ENCODE measurements at places on chromosomes 1 and 21.

DNA sequence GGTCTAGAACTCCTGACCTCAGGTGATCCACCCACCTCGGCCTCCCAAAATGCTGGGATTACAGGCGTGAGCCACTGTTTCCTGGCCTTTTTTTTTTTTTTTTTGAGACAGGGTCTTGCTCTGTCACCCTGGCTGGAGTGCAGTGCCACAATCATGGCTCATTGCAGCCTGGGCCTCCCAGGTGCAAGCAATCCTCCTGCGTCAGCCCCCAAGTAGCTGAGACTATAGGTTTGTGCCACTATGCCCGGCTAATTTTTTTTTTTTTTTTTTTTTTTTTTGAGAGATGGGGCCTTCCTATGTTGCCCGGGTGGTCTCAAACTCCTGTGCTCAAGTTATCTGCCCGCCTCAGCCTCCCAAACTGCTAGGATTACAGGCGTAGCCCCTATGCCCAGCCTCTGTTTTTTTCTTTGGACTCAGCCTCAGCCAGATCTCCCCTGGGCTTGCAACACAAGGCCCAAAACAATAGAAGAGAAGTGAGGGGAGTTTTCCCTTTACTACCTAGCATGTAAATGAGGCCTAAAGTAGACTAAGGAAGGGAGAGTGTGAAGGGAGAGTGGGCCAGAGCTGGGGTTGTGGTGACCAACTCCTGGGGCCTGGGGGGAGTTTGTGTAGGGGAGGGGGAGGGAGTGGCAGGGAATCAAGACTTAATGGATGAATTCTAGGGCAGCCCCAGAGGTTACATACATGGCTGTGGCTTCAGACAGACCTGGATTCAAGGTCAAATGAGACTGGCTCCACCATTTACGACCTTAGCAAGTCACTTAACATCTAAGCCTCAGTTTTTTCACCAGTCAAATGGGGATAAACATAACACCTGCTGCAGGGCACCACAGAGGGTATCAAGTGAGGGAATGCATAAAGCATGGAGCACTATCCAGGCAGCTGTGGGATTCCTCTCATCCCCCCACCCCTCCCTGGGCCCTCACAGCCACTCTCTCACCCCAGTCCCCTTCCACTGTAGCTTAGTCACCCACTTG lies 1.6 kb upstream of the CD52 start:
- DNase-seq = peak; percentile 47

GRCh38 chr1:198258491-198258890 lies 101.7 kb downstream of the NEK7 start:
- no peak for DNase-seq

- no peak for DNase-seq
Measured at GRCh38 chr1:211885747-211886522, 55.4 kb upstream of the LPGAT1 start.

DNA sequence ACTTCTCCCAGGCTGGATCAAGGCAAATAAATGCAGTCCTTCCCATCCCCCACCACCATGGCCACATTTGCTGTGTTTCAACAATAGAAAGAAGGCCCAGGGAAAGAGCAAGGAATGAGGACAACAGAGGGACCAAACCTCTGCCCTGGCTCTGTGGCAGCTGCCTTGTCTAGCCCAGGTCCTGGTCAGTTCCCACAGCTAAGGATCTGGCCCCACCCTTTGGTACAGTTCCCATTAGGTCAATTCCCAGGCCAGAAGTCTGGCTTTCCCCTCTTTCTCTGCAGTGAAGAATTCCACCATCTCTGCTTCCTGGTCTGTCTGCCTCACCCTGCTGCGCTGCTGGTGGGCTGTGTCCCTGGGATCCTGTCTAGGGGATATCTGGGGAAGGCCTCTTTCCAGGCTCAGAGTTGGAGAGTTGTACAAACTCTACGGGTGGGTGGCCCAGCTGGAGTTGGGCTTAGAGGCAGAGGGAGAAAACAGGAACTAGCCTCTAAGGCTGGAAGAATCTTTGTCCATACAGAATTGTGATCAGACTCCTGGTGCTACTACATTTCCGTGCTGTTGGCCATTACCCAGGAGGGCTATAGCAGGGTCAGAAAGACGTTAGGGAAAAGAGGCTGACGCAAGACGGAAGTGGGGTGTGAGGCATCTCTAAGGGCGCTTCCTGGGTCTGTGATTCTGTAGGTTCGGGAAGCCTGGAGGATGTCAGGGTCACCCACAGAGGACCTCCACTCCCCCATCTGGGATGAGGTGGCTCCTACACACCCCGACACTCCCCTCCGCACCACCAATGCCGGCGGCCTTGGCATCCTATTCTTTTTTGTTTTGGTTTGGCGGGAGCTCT lies 953 bp upstream of the NDUFS2 start:
- no peak for DNase-seq

- no peak for DNase-seq
Measured at GRCh38 chr1:183898001-183898396, 93.1 kb downstream of the RGL1 start.

- DNase-seq = no peak
Measured at GRCh38 chr1:161408429-161409052, 40.9 kb upstream of the CFAP126 start.

- no peak for DNase-seq
Measured at GRCh38 chr1:43509740-43510375, 20.8 kb upstream of the PTPRF start.

DNA sequence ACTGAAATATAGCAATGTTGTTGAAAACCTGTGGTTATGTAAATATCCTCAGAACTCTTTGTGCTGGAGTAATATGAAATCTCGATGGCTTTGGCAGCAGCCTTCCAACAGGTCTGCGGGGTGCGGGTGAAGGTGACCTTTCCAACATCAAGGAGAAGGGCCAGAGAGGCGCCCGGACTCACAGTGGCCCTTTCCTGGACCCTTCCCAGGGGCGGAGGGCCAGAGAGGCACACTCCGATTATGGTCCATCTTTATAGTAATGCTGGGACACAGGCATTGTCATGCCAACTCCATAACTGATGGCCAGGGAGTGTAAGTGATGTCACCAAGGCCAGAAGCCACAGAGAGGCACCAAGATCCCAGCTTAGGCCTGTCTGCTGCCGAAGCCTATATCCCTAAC lies 18.1 kb downstream of the SLC37A1 start:
- no peak for DNase-seq

DNA sequence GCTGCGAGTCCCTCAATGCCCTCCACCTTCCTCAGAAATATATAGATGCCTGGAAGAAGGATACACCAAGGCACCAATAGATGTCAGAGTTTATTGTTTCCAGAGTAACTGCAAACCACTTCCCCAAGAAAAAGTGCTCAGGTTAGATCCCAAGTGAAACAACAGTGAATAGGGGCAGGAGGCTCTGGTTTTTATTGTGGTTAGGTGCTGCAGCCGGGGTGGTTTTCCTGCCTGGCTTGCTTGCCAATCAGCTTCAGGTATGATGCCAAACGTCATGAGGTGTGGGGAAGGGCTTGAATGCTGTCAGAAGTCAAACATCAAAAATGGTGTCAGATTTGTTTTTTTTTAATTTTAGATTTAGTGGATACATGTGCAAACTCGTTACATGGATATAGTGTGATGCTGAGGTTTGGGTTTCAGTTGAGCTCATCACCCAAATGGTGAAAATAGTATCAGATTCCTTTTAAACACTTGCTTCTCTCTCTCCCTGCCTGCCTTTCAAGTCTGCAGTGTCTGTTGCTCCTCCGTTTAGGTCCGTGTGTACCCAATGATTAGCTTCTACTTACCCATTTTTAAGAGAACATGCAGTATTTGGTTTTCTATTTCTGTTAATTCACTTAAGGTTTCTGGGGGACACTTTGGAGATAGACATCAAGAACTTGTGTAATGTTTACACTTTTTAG lies 1317.0 kb downstream of the MRPL39 start:
- no peak for DNase-seq
